ENCODE measurements at places on chromosomes 4 and X. TPM values are rescaled to one million over a fixed set of nuclear protein-coding genes. Genes with fewer than 3 reads are reported as not detected.

DNA sequence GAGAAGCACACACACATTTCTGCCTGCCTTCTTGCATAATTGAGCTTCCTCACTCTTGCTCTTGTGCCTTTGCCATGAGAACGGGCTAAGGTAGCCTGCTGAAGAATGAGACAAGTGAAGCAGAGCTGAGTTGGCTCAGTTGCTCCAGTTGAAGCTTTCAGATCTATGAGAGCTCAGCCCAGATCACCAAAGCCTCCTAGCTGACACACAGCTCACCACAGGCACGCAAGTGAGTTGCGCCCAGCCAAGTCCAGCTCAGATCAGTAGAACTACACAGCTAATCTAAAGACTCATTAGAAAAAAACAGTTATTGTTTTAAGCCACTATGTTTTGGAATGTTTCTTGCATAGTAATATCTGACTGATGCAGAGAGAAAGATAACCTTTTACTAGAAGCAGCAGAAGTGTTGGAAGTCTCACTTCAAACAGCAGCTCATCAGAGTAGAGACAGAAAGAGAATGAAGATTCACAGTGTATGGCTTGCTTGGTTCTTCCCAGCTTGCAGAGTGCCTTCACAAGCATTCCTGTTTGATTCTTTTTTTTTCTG is 362.4 kb downstream of the MID1IP1 start:
- DNase-seq, result no peak

GRCh38 chrX:2697741-2698299 is 6.7 kb downstream of the CD99 start:
- DNase-seq, result no peak

DNA sequence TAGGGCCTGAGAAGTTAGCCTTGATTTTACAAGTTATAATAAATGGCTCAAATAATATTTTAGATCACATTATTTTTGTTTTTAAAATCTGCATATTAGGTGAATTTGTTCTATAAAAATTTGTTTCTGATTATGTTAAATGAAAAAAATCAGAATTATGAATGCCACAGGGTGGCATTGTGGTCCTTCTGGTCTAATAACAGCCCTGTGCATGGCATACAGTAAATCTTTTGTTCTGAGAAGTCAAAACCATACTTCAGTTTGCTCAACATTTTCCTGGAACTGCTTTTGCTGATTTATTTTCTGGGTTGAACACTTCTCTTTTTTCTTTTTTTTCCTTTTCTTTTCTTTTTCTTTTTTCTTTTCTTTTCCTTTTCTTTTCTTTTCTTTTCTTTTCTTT is 101.0 kb upstream of the UBQLN2 start:
- no peak for DNase-seq

BST1 gene
- polyA plus RNA-seq, result 4.0 TPM

DNA sequence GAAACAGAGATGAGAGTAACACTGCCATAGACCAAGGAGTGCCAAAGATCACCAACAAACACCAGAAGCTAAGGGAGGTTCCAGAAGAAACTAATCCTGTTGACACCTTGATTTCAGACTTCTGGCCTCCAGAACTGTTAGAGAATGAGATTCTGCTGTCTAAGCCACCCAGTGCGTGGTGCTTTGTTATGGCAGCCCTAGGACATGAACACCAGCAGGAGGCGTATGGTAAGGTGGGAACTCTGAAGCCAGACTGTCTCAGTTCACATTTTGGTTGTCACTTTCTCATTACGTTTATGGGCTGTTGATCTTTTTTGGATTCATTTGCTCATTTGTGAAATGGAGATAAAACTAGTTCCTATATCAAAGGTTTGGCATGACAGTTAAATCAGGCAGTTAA is 142.9 kb downstream of the DCHS2 start:
- DNase-seq, result no peak

NCBP2L gene
- not detected for polyA plus RNA-seq

KLF8 gene
- polyA plus RNA-seq, result 2.6 TPM

GRCh38 chrX:153381684-153382532 is 19.2 kb downstream of the PNMA6E start:
- peak; percentile 69 for DNase-seq

GRCh38 chr4:185219551-185220344 is 10.3 kb downstream of the SNX25 start:
- DNase-seq, result peak; percentile 83

- DNase-seq, result no peak
Observed at GRCh38 chr4:10153161-10153560, 36.6 kb upstream of the WDR1 start.

ABHD18 gene
- polyA plus RNA-seq, result 25.0 TPM

- DNase-seq, result peak; percentile 9
Observed at GRCh38 chr4:56134266-56134665, 185.5 kb downstream of the CEP135 start.

DNA sequence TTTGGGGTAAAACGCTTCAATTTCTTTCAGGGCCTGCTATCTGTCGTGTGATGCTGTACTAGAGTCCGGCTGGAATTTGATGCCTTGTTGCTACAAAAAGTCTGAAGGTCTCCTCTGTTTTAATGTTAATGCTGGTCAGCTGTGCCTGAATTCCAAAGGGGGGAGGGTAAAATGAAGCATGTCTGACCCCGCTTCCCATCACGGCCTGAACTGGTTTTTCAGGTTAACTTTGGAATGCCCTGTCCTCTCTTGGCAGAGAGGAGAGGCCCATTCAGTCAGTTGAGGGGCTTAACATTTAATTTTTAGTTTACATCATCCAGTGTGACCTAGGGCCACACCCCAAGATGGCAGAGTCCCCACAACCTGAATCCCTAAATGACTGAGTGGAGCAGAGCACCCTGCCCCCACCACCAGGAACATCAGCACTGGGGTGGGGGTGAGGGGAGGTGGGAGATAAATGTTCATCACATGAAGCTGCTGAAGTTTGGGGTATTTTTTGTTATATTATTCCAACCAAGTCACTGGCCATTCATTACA is 47.9 kb upstream of the GPR78 start:
- no peak for DNase-seq

F9 gene
- polyA plus RNA-seq, result not detected

TMEM184C gene
- polyA plus RNA-seq, result 22.6 TPM

GRCh38 chrX:63932006-63932405 is 147.0 kb upstream of the ARHGEF9 start:
- DNase-seq, result no peak

DNA sequence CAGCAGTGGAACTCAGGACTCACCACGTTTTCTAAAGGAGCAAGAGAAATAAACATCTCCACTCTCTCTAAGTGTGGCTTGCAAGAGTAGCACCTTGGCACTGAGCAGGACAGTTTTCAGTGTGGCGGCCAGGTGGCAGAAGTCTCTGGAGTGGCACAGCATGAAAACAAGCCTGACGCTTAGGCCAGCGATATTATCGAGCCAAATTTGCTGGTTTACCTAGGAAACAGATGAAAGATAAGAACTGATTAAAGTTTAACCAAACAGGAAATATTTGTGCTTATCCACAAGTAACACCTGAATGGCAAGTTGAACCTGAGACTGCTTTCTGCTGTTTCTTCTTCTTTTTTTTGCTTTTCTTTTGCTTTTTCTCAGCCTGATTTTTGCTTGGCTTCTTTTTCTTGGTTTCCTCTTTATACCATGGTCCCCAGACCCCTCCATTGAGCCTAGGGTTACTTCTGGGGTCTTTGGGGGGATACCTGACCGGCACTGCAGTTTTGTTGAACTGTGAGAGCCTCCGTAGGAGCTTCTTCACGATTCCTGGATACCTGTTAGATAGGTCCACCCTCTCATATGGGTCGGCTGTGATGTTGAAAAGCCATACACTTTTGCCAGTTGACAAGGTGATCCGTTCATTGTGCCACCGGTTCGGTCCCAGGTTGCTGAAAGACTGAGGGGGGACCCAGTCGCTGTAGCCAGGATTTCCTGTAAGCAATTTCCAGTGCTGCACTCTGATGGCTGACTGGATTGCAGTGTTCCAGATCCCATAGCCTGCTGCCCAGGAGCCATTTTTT is 77.3 kb downstream of the ARSJ start:
- DNase-seq, result no peak

DNA sequence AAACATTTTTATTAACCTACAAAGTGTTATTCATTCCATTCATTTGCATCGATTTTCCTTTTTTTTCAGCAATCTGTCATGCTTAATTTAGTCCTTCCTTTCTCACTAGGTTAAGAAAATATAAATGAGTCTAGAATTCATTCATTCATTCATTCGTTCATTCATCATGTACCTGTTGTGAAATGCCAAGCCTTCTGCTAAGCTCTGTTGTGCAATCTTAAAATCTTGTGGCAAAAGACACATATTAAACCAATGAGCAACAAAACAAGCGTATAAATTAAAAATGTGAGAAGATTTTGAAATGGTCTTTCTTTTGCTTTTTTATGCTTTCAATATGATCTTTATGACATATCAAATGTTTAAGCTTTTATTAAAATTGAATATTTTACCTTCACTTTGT is 88.6 kb upstream of the MAD2L1 start:
- DNase-seq, result no peak

DNA sequence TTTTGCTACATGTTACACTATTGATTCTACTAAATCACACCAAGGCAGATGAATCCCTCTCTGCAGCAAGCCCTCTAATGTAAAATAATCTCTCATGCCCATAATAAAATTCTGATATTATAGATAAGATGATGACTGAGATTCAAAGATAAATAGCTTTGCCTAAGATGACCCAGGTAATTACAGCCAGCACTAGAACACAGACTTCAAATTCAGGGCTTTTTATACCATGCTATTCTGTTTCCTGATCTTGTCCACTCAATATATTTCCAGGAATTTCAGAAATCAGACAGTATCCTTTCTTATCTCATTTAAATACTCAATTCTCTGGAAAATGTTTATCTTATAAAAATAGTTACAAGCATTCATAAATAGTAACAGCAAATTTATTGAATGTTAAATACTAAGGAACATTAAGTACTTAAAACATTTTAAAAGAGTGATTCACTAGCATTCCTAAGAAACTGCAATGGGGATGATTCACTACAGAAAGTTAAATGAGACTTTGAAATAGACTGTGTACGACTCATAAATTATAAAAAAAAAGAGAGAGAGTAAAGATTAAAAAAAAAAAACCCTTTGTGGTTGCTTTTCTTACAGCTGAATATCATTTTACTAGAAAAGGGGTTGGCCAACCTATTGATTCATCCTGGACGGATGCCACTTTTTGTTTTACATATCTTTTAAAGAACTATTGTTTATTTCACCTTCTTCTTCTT is 45.8 kb upstream of the IL21 start:
- DNase-seq, result no peak

DNA sequence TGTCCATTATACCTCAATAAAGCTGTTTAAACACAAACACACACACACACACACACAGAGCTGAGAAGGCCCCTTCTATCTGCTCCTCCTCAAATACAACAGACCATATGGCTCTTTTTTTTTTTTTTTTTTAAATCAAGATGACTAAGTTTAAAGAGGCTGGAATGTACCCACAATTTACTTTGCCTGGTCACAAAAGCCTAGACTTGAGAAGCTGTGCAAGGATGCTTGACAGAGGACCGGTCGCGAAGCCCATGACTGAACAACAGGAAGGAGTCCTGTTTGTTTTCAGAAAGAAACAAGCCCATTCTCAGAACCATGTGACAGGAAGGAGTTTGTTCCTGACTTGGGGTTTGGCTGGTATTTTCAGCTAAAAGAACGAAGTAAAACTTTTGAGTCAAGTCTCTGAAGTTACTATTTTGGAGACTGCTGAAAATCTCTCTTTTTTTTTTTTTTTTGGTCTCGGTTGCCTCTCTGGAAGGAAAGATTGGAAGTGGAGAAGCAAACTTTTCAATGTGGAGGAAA is 650.9 kb upstream of the TENM3 start:
- no peak for DNase-seq

TKTL2 gene
- not detected for polyA plus RNA-seq

S100P gene
- 1.1 TPM for polyA plus RNA-seq

DOK7 gene
- polyA plus RNA-seq, result 10.3 TPM

MGARP gene
- 0.58 TPM for polyA plus RNA-seq

DNA sequence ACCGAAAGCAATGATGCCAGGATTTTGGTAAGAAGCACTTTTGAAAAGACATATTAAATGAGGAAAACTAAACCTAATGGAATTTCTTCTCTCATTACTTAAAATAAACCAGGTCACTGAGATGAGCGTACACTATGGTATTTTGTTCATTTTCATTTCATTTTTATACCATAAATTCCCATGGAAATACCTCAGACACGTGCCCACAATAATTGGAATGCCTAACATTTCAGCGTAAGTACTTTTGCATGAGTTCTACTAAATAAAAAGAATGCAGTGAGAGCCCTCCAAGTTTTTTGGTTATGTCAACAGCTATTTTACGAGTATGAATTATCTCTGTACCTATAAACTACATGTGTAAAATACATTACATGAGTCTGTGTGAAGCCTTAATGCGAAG is 3.2 kb downstream of the CAMK2D start:
- DNase-seq, result peak; percentile 46

- DNase-seq, result no peak
Observed at GRCh38 chrX:97494756-97495372, 611.2 kb downstream of the RPA4 start.

GRCh38 chr4:101835121-101835904 is 44.8 kb downstream of the BANK1 start:
- peak; percentile 13 for DNase-seq

DNA sequence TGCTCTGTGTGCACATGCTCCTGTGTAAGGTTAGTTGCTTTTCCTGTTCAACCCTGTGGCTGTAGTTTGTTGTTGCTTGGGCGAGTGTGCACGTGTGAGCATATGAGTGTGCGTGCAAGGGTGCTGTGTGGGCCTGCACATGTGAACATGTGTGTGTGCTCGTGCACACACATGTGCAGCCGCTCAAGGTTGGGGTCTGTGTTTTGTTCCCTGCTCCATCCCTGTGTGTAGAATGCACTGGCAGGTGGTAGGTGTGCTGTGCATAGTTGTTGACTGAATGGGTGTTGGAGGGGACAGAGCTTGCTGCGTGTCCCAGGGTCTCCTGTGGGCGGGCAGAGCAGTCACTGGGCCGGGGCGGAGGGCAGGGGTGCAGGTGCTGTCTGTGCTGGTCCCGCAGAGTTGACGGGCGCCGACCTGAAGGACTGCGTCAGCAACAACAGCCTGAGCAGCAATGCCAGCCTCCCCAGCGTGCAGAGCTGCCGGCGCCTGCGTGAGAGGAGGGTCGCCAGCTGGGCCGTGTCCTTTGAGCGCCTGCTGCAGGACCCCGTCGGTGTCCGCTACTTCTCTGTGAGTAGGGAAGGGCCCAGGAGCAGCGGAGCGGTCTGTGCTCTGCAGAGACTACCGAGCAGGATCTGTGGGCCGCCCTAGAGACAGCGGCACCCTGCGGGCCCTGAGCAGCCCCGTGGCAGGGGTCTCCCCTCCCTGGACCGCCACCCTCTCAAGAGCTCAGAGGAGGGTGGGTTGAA is 27.9 kb upstream of the HGFAC start:
- no peak for DNase-seq

All from muscle of arm (tissue), 14 donors.